Vagina (tissue), 2 donors: ENCODE measurements at places on chromosomes 4 and X.

DNA sequence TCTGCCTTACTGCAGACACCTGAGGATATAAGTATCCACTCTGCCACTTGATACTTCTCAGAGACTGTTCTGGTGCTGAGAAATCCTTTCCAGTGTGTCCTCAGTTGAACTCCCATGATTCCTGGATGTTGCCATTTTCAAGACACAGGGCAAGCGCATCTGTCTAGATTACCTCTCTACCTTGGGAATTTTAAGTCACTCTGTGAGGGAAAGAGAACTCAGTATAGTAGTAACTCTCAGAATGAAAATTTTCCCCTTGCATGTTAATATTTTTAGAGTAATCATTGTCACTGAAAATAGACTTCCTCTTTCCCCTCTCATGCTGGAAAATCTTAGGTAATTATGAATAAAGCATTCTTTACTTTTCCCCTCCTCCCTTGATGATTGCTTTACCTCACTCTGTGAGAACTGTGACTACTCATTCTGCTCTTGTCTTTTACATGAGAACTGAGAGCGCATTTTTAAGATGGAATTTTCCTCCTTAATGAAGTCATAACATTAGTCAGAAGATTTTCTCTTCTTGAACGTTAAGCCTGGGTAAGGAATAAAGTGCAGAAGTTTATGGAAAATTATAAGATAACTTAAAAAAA is 45.0 kb downstream of the TET2 start:
- DNase-seq, result no peak

DNA sequence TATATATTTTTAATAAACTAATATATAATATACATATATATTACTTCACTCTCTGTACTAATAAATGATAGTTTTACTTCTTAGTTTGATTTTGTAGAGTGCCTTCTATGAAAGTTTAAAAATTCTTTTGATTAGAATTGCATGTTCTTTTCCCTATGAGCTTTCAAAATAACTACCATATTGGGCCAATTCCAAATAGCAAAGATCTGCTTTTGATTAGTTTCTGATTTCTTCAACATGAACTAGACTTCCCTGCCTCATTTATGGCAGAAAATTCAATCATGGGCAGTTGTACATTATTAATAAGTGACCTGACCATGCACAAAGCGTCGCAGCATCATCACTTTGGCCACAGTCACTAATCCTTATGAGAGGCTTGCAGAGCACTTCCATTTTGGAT is 48.9 kb upstream of the TEX13A start:
- no peak for DNase-seq

GRCh38 chr4:88467392-88467791 is 10.5 kb downstream of the HERC5 start:
- no peak for DNase-seq

GRCh38 chr4:75057369-75057768 is 124.5 kb downstream of the PARM1 start:
- DNase-seq, result no peak

DNA sequence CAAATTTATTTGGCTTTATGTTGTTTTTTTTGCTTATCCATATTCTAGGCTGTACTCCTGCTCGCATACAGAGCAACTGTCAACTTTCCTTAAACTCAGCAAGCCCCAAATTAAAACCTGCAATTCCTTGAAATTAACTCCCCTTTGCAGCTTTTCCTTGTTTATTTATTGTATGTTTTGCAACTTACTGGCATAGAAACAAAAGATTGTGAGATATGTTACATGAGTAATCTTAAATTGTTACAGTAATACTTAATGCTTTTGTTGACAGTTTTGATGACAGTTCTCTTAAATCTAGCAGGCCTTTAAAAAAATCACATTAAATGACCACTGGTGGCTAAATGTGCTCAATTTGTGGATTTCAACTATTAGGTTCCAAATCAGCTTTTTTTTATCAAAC is 4.5 kb downstream of the DDX3X start:
- no peak for DNase-seq

DNA sequence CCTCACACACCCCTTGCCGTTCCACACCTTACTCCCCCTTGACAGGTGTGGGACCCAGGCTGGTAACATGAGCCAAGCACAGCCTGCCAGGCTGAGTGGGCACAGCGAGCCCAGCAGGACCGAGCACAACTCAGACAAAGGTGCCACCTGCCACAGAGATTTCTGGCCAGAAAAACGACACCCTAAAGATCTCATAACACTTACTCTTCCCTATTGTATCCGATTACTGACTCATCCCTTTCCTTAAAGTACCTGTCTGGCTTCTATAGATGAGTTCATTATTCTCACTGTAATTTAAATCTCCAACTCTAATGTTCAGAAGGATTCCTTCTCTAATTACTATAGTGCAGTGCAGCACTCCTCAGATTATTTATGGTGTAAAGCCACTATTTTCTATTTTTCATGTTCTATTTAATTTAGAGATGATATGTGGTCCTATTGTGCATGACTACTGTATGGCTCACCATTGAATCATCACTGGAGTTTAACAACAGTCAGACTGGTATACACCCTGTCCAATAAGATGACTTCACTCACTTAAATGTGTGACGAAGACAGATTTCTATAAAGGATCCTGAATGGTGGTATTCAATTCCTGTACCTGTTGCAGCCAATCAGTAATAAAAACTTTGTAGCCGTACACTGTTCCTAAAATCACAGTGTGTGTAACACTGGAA is 7.6 kb upstream of the SYTL5 start:
- no peak for DNase-seq

DNA sequence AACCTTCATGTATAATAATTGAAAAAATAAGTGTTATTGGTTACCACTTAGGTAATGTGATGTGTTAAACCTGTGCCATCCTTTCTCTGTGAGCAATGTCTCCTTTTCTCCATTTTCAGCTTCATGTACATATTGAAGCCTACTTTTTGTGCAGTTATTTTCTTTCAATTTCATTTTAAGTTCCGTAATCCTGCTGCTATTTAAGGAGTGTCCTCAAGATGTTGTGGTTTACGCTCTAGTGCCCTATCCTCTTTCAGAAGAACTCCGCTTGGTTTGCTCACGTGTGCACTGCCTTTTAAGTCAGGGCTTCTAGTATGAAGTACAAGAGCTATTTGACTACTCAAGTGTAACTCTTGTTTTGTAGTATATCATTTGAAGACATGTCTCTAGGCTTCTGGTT is 2253.2 kb upstream of the TENM3 start:
- DNase-seq, result no peak

DNA sequence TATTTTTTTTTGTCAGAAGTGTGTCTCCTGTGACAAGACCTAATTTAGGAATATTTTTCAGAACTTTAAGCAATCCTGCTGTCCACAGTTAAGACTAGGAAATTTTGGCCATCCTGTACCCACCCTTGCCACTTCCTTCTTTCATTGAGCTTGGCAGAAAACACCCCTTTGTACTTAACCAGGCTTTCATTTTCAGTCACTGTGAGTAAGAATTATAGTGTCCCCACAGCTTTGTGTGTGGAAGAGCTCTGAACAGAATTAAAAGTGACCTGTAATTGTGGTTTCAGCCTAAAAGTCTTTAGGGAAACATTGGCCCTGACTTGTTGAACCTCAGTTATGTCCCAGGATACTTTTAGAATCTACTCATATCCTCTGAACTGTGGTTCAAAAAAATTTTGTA is 153.7 kb upstream of the BMP3 start:
- no peak for DNase-seq

GRCh38 chr4:6749340-6750171 is 33.0 kb upstream of the KIAA0232 start:
- no peak for DNase-seq

GRCh38 chr4:52472444-52472843 is 186.7 kb downstream of the USP46 start:
- no peak for DNase-seq

DNA sequence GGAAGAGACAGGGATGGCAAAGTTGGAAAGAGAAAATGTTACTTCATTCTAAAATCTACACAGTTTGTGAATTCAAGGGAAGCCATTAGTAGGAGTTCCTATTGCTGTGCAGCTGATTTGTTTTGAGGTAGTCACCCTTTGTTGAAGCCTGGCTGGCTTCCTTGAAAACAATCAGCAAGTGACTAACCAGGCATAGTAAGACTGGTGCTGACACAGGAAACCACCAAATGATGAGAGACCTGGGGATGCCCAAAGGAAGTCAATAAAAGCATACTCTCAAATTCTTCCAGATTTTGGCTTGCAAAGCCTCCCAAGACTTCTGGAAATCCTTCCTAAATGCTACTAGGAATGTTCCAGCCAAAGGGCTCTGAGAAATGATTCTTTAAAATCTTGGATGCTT is 23.9 kb upstream of the PRDM8 start:
- DNase-seq, result no peak
